ENCODE measurements at places on chromosomes 6 and 20.
A peak's percentile ranks its signal among the peaks of the same experiment; 100 is the strongest.

DNA sequence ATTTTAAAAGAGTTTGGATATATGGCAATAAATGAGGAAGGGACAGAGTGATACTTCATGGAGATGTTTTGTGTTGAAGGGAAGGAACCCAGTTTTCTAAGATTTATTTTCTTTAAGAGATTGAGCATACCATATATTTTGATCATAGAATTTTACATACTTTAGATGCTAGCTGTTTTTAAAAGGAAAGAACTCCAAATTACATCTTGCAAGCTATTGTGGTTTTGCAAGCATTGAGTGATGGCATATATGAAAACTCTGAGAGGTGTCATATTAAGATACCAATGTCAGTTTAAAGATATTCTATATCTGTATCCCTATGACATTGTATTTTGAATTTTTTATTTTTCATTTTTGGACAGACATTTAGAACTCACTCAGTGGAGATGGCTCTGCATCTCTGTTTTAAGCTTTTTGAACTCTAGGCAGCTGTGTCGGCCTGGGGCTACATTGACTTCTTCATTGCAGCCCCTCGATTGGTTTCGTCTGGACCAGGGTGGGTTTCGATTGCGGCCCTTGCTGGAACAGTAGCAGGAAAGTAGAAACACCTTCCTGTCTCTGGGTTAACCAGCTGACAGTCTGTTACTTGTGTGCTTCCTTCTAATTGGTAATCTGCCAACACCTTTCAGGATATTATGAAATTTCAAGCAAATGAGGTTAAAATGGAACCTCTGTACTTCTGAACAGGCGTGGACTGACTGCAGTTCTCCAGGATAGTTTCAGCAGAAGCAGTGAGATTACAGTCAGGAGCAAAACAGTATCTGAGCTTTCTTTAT is 14.0 kb downstream of the IGF2R start:
- DNase-seq: peak; percentile 40

GRCh38 chr20:61749406-61750075 is 316.1 kb downstream of the TAF4 start:
- DNase-seq: no peak

DNA sequence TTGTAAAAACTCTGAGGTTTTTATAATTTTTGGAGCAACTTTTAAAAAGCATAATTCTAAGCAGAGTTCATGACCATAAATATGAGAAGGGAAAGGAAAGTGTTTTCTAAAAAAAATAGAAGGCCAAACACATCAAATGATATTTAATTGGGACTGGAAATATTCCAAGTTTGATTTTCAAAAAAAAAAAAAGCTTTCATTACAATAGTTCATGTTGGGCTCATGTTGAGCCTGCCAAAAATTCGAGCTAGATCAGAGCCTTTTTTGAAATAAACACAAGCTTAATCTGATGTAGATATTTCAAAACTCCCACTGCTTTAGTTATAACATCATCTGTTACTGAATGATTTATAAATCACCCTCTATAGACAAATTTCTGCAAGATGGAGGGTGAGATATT is 163.4 kb upstream of the DEFB112 start:
- DNase-seq: no peak

GRCh38 chr20:43744151-43744611 is 17.4 kb upstream of the GTSF1L start:
- DNase-seq: no peak

GRCh38 chr6:168504366-168504765 is 63.4 kb downstream of the SMOC2 start:
- no peak for DNase-seq

- no peak for DNase-seq
These were observed 51.5 kb upstream of the TRAF3IP2 start for GRCh38 chr6:111657146-111657545.

- no peak for DNase-seq
These were observed 952.9 kb upstream of the EPHA7 start for GRCh38 chr6:94372229-94372628.

DNA sequence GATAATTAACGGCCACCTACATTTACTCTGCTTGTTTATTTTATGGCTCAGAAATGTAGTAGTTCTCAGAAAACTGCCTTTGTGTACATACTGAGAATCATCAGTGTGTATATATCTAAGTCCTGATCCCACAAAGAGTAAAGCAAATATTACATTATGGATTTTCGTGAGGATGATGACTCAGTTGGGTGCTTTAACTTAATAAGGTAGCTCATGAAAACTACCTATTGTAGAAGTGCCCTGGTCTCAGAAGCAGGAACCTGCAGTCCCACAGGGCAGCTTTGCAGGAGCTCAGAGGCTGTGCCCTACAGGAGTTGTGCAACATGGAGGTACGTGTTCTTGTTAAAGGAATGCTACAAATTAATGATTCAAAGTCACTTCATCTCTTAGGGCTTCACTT is 108.2 kb downstream of the PLG start:
- no peak for DNase-seq

DNA sequence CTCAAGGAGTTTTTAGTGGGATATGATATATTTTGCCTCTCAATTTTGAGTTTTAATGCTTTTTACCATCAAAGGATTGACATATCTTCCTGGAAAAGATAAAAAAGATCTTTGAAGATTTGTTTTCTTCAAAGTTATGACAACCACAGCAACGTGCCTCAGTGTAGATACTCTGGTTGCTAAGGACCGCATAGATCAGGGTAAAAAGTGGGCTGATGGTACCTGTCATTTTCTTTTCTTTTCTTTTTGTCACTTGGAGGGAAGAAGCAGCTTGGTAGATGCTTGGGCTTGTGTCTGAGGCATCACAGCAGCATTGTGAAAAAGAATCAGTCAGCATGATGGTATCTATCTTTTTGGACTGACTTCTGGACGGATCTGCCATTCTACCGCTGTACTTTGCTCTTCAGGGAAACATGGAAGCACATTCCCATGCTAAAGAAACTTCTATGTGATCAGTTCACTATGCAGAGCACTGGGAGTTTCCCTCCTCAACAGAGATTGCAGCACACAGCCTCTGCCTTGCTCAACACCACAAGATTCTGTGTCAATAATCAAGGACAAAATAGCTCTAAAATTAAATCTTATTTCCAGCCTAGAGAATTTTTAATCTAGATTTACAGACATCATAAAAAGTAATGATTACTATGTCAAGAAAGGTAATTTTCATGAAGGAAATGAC is 54.8 kb upstream of the SGK1 start:
- peak; percentile 27 for DNase-seq

DNA sequence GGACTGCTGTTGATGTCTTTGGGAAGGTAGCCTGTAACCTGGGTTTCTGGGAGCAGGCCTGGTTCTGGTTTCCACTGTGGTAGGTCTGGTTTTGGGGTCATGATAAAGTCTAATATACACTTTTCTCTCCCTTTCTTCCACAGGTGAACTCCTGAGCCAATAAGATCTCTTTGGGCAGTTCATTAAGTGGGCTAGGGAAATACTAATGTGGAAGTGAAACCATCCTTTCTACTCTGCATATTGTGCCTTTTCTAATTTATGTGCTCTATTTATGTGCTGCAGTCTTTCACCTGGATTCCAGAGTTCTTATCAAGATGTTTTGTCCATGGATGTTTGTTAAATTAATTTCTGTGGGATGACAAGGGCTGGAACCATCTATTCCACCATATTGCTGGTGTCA is 165.7 kb upstream of the PTPRK start:
- DNase-seq: no peak

DNA sequence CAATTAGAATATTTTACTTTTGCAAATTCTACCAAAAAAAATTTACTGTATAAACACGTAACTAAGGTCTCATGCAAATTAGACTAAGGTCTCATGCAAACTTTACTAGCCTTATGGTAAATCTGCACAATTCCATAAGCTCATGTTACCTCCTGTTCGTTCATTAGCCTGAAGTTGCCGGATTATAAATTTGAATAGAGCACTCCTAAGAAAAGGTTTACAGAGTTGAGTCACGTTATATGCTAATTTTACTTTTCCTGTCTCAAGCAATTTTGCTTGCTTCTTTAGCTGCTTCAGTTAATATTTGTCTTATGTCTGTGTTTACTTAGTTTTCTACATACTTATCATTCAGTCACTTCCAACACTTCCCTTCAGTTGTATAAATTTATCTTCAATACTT is 1434.0 kb upstream of the EYS start:
- no peak for DNase-seq

- DNase-seq: no peak
These were observed 588.4 kb upstream of the BTBD3 start for GRCh38 chr20:11329271-11329670.

- DNase-seq: no peak
These were observed 799 bp downstream of the NRM start for GRCh38 chr6:30689985-30690384.

GRCh38 chr20:17358854-17359253 is 132.0 kb downstream of the PCSK2 start:
- no peak for DNase-seq

- DNase-seq: no peak
These were observed 367.2 kb downstream of the EPM2A start for GRCh38 chr6:145368075-145368474.

- DNase-seq: no peak
These were observed 114.6 kb downstream of the JPH2 start for GRCh38 chr20:44072384-44072783.

GRCh38 chr6:28651161-28651560 is 125.5 kb downstream of the GPX5 start:
- no peak for DNase-seq
